ENCODE measurements at places on chromosomes 12 and 14.

DNA sequence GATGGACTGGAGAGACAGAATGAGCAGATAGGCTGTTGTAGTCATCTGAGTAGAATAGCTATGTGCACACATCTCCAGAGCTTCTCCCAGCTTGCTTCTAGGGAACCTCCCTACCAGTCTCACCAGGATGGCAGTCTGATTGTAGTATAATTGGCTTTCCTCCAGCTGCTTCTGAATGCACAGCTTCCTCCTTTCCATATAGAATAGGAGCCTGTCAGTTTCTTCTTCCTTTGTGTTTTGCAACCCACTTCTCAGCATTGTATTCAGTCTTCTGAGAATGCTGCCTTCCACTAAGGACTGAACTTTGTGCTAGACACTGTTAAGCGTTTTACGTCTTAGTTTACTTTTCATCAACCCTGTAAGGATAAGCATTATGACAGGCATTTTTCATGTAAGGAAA is 2.2 kb upstream of the CSAD start:
- DNase-seq, result no peak

- no peak for DNase-seq
Measured at GRCh38 chr14:94779713-94780112, 9.8 kb upstream of the GSC start.

DNA sequence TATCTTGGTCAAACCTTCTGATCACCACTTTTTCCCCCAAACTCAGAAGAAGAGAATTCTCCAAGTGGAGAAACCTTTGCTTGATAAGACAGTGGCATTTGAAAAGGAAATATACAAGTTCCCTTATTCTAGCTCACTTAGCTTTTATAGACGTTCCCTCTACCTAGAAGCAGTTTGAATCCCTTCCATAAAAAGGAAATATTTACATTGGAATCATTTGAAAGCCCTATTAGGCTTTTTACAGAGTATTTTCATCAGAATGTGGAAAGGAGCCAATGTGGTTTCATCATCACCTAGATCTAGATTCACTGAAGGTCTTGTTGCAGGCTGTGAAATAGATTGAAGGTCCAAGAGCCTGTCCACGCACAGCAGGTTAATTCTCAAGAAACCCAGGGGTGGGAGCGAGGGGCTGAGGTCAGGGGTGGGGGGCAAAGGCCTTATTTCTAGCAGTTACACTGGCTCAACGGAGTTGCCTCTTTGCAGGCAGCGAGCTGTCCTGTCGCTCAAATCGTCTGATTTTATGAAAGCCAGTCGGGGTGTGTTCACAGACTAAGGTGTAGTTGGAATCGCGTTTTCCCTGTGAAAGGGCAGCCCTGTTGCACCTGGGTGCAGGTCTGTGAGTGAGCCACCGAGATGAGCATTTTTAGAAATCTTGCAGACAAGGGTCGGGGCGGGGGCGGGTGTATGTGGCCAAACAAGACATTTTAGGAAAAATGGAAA is 45.6 kb downstream of the AACS start:
- DNase-seq, result no peak

GRCh38 chr12:129185855-129186254 is 332.6 kb downstream of the GLT1D1 start:
- DNase-seq, result no peak

GRCh38 chr12:34604227-34604626 is 581.9 kb downstream of the ALG10 start:
- no peak for DNase-seq

- DNase-seq, result no peak
Measured at GRCh38 chr12:128425666-128426331, 158.8 kb downstream of the TMEM132C start.

GRCh38 chr12:95003921-95004272 is 400 bp upstream of the NDUFA12 start:
- no peak for DNase-seq

DNA sequence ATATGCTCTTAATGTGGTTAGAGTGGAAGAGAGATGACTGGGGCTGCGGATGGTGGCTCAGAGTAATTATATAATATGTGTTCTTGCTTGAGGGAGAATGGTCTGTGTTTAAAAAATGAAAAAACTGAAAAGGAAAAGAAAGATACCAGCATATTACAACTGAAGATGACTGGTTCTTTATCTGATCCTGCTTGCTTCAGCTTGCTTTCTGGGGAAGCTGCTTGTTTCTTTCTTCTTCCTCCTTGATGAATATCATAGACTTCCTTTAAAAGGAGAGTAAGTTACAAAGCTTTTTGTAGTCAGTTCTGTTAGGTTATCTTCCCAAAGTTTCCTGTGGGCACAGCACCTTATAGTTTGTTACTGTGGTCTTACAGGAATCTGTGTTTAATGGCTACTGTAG is 210.9 kb downstream of the ERC1 start:
- no peak for DNase-seq

DNA sequence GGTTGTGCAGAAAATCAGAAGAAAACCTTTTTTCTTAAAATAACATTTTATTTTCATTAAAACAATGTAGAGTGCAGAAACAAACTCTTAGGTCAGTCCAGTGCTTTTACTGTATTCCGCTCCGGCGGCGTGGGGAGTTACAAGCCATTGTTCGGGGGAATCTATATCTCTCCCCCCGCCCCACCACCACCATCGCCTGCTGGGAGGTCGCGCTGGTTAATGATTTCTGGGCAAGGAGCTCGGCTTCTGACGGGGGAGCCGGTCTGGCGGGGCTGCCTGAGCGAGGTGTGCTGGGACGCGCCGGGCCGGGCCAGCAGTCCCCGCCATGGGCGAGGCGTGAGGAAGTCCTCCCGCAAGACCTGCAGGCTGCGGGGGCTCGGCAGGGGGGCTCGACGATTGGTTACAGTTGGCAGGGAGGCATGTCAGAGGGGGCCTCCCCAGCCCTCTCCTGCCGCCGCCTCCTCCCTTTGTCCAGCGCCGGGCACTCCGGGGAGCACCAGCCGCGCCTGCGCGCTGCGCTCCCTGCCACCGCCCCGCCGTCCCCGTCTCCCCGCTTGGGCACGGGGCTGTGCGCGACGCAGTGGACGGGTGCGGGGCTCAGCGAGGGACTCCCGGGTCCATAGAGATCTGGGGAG is 1.0 kb upstream of the DUSP6 start:
- no peak for DNase-seq

DNA sequence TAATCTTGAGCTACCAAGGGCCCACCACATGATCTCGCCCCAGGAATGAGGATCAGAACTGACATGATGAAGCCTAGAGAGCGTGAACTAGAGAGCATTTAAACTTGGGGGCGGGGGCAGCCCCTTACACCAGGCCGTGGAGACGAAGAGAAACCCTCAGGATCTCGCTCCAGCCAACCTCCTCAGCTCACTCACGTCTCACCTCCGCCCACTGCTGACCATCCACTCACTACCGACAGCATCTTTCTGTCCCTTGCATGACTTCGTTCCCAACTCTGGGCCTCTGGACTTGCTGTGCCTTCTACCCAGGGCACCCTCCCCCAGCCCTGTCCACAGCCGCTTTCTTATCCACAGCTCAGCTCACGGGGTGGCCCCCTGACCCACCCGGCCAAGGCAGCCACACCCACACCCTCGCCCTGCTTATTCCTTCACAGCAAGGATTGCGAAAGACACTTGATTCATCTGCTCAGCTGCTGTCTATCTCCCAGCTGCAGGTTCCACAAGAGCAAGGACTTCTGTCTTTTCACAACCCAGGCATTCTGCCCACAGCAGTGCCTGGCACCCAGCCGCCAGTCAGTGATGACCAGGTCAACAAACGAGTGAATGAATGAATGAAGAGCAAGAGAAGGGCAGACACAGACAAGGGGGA is 6.4 kb downstream of the STX2 start:
- DNase-seq, result no peak

DNA sequence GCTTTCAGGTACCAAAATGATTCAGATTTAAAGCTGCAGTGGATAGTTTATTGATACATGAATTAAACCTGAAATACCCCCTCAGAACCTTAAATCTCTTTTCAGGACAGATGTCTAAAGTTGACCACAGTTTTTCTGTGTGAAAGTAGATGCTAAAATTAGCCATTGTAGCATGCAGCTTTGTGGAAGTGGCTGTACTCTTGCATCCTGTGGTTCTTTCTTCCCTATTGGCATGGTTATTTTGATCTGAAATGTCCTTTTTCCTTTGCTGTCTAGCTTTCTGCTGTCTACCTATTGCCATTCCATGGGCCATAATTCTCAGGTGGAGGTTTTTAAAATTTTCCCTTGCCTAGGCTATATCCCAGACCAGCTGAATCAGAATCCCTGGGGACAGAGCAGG is 455.6 kb downstream of the ZFP36L1 start:
- no peak for DNase-seq

- DNase-seq, result no peak
Measured at GRCh38 chr14:82562881-82563280, 1029.2 kb upstream of the SEL1L start.

- no peak for DNase-seq
Measured at GRCh38 chr14:79100578-79100977, 930.4 kb downstream of the NRXN3 start.

DNA sequence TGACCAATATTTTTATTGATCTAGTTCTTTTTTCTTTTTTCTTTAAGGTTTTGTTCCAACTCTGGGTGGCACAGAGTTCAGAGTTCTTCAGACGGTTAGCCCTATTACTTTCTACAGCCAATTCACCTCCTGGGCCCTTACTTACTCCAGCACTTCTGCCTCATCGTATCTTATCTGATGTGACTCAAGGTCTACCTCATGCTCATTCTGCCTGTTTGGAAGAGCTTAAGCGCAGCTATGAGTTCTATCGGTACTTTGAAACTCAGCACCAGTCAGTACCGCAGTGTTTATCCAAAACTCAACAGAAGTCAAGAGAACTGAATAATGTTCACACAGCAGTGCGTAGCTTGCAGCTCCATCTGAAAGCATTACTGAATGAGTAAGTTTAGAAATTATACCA is 64.7 kb downstream of the VEZT start:
- DNase-seq, result no peak

GRCh38 chr14:38171197-38171596 is 36.5 kb upstream of the SSTR1 start:
- DNase-seq, result no peak

DNA sequence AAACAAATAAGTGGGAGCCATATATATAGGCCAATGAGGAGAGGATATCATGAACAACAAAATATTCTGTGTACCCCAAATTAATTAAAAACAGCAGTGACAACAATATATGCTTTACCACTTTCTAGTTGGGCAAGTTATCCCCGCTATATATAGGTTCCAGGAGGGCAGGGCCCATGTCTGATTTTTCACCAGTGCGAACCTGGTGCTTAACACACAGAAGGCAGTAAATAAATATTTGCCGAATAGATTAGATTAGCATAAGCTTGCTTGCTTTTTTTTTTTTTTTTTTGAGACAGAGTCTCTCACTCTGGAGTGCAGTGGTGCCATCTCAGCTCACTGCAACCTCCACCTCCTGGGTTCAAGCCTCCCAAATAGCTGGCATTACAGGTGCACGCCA is 3.4 kb upstream of the MIP start:
- no peak for DNase-seq

DNA sequence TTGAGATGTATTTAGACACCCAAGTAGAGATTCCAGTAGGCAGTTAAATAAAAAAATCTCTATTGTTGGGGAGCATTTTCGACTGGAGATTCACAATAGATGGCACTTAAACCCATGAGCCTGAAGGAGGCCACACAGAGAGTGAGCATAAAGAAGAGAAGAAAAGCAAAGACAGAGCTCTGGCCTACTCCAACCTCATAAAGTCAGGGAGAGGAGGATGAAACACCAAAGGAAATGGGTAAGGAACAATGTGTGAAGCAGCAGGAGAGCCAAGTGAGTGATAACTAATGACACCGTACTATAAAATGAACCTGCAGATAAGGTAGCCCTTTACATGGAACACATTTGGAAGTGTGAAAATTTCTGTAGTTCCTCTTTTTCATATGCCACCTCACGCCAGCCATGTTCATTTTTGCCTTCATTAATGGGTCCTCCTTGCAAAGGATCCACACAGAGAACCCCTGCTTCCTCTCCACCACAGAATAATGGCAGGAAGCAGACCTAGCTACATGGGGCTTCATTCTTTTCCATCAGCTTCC is 150.0 kb upstream of the SYT10 start:
- no peak for DNase-seq

DNA sequence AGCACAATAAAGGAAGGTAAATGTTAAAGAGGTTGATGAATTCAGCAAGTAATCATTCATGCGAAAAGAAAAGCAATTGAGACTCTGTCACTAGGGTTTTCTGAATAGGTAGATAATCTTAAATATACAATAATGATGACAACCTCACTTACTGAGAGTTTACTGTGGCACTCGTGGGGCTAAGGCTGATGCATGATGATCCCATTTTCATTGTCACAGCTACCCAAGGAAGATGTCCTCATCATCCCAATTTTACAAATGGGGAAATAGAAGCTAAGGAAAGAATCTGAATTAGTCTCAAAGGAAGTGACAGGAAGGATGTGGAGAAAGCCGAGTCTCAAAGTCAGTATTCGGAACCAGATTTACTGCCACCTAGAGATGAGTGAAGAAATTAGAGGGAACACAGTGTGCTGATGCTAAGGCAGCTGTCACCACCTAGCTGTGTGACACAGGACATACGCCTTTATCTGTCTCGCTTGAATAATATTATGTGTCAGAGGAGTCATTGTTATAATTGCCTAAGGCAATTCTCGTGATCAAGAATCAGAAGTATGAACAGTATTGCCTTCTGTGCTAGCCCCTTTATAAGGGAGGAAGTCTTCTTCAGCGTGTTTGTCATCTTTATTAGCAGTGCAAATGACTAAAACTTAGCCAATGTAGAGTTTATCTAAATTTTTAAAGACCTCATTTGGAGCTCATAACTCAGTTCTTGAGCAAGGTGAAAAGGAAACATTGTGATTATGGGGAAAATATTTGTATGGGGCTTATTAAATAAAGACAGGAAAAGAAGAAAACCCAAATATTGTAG is 63.2 kb downstream of the ERGIC2 start:
- peak; percentile 85 for DNase-seq
